ENCODE measurements at places on chromosomes 11 and 22. TPM values are rescaled to one million over a fixed set of nuclear protein-coding genes. Genes with fewer than 3 reads are reported as not detected.

The GRIK4 gene
- 0.11 TPM for total RNA-seq

The HBB gene
- total RNA-seq = 121 TPM

The FLRT1 gene
- 0.35 TPM for total RNA-seq

The MUC5AC gene
- not detected for total RNA-seq

The TNNI2 gene
- not detected for total RNA-seq

The SLC5A12 gene
- not detected for total RNA-seq

The PGAP2 gene
- total RNA-seq = 26.8 TPM
